Stimulated activated CD4-positive, alpha-beta T cell treated with anti-CD3 and anti-CD28 coated beads, Interleukin-1b, Interleukin-23, amount 100 ng/mL, for 1 hour (primary cell): ENCODE measurements at places on chromosomes 7 and 10.
A peak's percentile ranks its signal among the peaks of the same experiment; 100 is the strongest.

DNA sequence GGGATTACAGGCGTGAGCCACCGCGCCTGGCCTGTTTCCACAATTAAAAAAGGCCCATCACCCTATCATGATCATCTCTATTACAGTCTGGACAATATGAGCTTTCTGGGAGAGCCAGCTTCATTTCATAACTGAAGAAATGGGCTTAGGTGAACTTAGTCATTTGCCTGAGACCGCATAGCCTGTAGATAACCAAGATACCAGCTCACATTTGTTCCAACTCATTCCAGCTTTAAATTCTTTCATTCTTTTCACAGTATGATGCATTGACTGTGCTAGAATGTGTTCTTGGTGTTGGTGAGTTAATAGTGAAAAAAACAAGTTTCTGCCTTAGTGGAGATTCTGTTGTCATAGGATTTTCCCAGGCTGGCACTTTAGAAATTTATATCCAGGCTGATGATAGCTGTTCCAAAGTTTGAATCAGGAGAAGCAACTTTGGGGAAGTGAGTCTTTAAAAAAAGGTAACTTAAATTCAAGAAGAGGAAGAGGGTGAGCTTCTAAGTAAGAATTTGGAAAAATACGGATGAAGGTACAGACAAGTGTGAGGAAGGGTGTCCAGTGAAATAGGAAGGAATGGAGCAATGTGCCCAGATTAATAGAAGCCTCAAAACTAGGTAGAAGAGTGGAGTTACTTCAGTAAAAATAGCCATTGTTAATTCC lies 2.1 kb upstream of the H2AZ2 start:
- DNase-seq, result no peak

DNA sequence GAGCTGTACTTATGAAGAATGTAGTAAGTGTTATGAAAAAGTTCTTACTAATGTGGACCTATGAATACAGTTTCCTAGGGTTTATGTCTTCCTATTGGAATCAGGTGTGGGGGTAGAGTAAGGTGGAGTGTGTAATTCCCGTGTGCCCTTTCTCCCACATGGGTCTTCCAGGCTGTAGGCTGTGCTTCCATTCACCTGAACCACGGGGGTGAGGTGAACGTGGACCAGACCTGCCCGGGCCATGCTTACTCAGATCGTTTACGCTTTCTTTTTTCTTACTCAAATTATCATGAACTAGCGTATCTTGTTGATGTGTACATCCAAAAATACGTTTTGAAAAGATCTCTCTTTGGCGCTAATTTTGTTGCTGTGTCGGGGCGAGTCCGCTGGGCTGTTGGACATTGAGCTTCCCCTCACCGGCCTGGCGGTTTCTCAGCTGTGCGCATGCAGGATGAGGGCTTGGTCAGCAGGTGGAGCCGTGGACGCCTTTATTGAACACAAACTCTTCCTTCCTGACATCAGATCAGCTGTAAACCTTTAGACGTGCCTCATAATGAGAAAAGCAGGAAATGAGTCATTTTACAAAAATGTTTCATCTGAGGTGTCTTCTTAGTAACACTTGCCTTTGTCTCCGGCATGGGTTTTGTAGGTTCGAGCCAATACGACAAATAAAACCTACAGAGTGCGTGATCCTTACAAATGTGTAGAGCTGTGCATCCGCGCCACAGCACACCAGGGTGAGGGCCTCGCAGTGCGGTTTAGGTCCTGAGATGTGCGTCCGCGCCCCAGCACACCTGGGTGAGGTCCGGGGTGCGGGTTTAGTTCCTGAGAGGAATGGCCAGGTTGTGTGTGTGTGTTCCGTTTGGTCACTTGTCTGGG lies 53.8 kb downstream of the WDR37 start:
- DNase-seq, result peak; percentile 50

DNA sequence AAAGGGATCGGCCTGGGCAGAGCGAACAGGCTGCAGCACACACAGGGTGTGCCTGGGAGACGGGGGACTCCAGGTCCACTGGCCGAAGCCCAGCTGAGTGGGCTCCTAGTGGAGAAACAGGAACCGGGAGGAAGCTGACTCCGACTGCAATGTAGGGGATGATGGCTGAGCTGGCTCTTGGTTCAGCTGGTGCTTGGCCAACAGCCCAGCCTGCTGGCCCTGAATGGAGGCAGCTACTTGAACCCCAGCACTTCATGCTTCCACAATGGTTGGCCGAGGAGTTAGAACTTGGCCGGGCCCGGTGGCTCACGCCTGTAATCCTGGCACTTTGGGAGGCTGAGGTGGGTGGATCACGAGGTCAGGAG lies 27.0 kb upstream of the FRAT2 start:
- DNase-seq, result no peak

- DNase-seq, result no peak
Observed at GRCh38 chr7:33821970-33822369, 83.4 kb upstream of the BMPER start.

- DNase-seq, result no peak
Observed at GRCh38 chr7:44066494-44067063, 1.2 kb upstream of the PGAM2 start.

GRCh38 chr7:135285547-135286233 lies 52.1 kb downstream of the STRA8 start:
- DNase-seq, result no peak

DNA sequence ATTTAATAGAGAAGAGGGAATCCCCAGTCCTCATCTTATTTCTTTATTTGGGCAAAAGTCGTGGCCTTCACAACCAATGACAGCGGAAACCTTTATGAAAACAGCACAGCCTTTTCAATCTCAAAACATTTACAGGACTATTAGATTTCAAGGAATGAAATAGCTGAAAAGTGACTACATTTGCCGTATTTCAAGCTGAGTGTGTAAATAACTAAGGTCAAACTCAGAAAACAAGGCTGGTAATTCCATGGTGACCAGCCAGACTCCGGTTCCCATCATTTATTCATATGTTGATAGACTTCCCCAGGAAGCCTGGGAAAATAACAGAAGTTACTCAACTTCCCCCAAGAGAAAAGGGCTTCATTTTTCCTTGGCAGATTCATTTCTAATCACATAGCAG lies 457.3 kb upstream of the NFE2L3 start:
- no peak for DNase-seq

DNA sequence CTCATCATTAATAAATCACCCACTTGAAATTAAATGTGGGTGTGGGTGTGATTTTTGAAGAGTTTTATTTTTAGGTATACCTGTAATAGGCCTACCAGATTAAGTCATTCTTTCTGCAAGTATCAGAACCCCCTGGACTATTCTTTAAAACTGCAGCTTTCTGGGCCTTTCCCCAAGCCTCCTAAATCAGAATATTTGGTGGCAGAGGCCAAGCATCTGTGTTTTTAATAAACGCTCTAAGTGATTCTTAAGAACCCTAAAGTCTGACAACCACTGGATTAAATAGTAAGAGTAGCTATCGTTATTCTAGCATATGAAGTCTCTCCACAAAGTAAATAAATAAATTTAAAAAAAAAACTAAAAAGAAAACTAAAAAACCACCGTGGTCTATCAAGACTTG lies 703.0 kb upstream of the NRP1 start:
- no peak for DNase-seq

DNA sequence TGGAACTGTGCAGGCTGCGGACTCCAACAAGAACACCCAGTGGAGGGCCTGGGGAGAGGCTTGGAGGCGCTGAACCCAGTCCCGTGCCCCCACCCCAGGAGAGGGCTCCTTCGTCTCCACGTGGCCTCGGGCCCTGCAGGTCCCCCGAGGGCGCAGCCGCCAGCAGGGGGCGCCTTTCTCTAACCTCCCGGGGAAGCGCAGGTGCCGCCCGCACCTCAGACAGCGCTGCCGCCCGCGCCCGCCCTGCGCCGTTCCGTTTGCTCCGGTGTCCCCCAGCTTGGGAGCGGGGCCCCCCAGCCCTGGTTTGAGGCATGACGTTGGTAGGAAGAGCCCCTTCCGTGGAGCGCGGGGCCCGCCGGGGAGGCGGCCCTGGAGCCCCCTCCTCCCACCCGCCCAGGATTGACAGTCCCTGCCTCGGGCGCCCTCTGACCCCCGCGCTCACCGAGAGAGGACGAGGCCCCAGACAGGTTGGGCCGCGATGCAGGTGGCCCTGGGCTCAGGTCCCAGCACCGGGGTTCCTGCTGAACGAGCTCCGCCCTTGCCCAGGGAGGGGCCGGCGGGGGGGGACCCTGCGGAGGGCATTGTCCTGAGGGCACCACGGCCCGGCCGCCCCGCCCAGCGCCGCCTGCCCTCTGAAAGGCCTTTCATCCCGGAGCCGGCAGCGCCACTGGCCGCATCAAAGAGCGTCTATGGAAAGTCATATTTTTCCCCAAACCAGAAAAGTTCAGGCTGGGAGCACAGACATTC lies 42.8 kb downstream of the FOXL3 start:
- peak; percentile 87 for DNase-seq

DNA sequence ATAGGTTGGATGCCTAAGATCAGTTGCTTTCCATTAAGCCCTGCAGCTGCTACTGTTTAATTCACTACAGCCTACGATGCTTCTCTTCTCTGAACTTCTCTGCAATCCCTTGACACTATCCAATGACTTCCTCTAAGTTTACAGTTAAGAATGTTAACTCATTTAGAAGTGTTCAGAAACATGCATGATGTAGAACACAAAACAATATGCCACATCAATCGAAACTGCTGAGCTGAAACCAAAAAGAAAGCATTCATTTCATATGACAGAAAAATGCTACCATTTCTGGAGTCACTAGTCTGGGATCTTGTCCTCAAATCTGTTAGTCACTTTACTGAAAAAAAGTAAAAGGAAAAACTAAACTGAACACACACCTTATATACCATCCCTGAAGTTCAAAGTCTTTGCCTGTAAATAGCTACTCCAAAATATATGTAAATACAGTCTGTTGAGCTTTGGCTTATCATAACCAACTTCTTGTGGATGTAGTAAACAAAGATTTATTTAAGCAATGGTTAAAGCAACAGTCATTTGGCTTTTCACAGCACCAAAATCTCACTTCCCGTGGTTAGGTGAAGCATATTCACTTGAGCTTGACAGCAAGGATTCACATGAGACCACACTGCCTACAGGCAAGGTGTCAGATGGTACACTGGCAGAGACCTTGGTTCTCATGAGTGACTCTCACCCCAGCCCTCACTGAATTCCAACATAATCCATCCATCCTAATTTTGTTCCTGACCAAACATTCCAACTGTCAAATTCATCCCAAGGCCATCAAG lies 187.0 kb downstream of the PPP1R17 start:
- no peak for DNase-seq

DNA sequence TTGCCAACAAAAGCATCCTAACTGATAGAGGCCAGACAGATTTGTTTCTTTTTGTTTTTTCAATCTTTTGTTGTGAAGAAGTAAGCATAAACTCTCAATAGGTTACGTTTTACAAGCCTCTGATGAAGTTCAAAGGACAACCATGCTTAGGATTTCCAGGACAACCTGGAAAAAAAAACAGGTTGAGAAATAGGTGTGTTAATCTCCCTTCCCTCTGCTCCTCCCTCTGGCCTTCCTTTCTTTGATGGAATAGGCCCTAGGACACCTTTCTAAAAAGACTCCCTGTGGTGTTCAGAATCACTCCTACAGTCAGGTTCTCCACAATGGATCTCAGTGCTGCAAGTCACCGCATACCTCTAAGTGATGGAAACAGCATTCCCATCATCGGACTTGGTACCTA lies at the start of gene AKR1D1:
Gene AKR1D1, plus strand, starts transcription at position 264 of the 400 bp plus-strand sequence. Its CDS starts 60 bp downstream, at position 324.
- no peak for DNase-seq
